A549 treated with AZD2906 at 1 μM for 4 hours (cell line): ENCODE measurements at places on chromosomes 3 and 15. TPM values are rescaled to one million over a fixed set of nuclear protein-coding genes. Genes with fewer than 3 reads are reported as not detected.

Gene DLEC1
- 0.02 to 0.09 TPM (median 0.06 TPM) in 4 of 5 replicates, not detected in the other for total RNA-seq

Gene TEX55
- 0.08 TPM in 1 of 5 replicates, not detected in the others for total RNA-seq

Gene GPR176
- 8.6 to 12.9 TPM (median 9.8 TPM) in 5 replicates for total RNA-seq

Gene PLSCR5
- not detected in 5 replicates for total RNA-seq

Gene EFHB
- total RNA-seq, result 0.79 to 1.5 TPM (median 1.2 TPM) in 5 replicates

Gene FANCD2
- 16.8 to 19.2 TPM (median 17.6 TPM) in 5 replicates for total RNA-seq

Gene DGKG
- total RNA-seq, result 6.5 to 12.3 TPM (median 7.0 TPM) in 5 replicates

Gene FBN1
- total RNA-seq, result 5.5 to 7.8 TPM (median 6.5 TPM) in 5 replicates

Gene ZNF620
- 1.4 to 2.1 TPM (median 1.8 TPM) in 5 replicates for total RNA-seq

Gene LYZL4
- not detected in 5 replicates for total RNA-seq
